ENCODE measurements at places on chromosomes 4 and X.
A peak's percentile ranks its signal among the peaks of the same experiment; 100 is the strongest.

GRCh38 chr4:15778289-15779241 lies at the start of gene CD38:
CD38 (plus strand) TSS chr4:15778328; CDS start chr4:15778415, 87 bp downstream.
- DNase-seq = no peak

DNA sequence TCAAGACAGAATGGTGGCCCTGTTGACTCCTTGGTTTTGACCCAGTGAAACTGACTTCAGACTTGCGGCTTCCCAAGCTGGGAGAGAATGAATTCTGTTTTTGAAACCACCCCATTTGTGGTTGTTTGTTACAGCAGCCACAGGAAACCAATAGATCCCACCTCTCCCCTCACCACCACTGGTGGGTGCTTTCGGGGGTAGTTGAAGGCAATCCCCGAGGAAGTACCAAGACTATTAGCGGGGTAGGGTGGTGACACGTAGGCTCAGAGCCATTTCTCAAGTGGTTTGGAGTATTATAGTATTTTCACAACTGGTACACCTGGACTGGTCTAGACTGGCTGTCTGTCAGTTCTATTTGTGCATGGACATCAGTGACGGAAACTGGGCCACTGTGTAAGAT lies 189.1 kb upstream of the RBPJ start:
- peak; percentile 5 for DNase-seq

GRCh38 chrX:125248931-125249330 lies 70.7 kb upstream of the TEX13C start:
- DNase-seq = no peak

GRCh38 chrX:11423362-11423818 lies 130.2 kb downstream of the AMELX start:
- no peak for DNase-seq

DNA sequence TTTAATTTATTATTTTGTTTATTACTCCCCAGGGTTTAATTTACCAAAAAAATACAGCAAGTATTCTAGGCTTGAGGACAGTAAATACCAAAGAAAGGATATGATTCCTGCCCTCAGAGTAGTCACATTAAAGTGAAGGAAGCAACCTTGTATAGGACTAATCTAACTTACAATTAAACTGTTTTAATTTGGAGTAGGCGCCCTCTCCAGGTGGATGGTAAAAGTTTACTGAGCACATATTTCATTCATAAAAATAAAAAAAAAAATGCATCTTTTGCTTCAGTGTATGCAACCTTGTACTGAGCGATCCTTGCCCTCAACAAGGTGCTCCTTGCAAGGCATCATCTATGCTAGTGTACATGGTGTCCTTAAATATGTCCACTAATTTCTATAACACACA lies 72.0 kb upstream of the MAGEB16 start:
- no peak for DNase-seq

GRCh38 chrX:115047181-115047580 lies 29.8 kb upstream of the IL13RA2 start:
- DNase-seq = no peak

GRCh38 chr4:25938366-25938765 lies 24.3 kb downstream of the SMIM20 start:
- no peak for DNase-seq

DNA sequence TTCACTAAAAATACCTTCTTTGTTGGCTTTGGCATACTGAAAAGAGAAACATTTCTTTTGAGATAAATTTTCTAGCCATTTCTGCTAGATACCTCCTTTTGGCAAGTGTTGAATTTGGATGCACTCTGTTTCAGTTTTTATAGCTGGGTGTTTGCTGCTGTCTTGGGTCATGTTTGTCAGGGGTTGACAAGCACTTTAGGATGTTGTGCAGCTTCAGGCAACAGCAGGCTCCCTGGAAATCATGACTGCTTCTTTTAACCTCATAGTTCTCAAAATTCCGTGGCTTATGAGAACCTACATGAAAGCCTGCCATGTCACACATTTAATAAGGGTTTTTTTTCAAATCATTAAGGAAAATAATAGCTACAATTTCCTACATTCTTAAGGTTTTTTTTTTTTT lies 36.7 kb downstream of the CCSER1 start:
- no peak for DNase-seq

- DNase-seq = no peak
These were observed 434.2 kb downstream of the PPARGC1A start for GRCh38 chr4:23455456-23456158.

GRCh38 chr4:101411926-101412325 lies 64.6 kb upstream of the PPP3CA start:
- no peak for DNase-seq

DNA sequence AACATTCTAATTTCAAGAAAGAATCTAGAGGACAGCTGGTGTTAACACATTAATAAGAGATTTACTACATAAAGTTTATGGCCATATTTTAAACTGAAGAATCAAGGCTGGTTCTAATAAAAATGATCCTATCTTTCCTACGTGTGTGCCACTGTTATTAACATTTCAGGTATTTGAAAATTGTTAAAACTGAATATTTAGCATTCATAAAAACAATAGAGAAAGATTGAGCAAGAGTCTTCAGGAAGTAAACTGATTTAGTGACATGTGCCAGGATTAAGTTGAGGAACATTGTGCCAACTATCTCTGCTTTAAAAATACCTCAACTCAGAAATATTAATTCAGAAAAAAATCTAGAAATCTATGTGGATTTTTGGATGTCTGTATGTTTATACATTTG lies 810.1 kb downstream of the FAT4 start:
- DNase-seq = no peak

- no peak for DNase-seq
These were observed 41.3 kb upstream of the BCLAF3 start for GRCh38 chrX:20032201-20032600.

DNA sequence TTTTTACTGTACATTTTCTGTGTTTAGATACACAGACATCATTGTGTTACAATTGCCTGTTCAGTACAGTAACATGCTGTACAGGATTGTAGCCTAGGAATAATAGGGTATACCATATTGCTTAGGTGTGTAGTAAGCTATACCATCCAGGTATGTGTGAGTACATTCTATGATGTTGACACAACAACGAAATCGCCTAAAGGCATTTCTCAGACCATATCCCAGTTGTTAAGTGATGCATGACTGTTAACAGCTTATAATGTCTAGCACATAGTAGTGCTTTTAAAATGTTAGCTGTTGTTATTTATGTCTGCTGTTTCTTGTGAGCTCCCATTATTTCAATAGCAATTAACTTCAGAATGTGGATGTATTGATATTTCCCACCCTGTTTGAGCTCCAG lies 4.5 kb downstream of the PRRG1 start:
- DNase-seq = no peak

DNA sequence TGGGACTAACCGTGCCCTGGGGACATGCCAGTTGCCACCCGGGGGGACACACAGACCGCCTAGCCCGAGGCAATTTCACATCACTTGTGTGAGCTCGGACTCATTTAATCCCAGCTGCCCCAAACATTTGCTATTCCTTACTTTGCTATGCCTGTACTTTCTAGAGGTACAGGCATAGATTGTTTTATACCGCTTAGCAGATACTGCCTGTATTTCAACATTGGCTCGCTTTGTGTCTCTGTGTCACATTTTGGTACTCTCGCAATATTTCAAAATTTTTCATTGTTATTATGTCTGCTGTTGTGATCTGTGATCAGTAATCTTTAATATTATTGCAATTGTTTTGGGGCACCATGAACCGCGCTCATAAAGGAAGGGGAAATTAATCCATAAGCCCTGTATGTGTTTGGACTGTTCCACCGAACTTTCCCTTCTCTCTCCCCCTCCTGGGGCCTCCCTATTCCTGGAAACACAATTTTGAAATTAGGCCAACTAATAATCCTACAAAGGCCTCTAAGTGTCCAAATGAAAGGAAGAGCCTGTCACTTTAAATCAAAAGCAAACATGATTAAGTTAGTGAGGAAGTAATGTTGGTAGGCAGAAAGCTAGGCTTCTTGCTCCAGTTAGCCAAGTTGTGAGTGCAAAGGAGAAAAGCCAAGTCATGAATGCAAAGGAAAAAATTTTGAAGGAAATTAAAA lies 568 bp upstream of the CASP6 start:
- no peak for DNase-seq

GRCh38 chrX:106615041-106615440 lies 3.3 kb downstream of the RADX start:
- no peak for DNase-seq

DNA sequence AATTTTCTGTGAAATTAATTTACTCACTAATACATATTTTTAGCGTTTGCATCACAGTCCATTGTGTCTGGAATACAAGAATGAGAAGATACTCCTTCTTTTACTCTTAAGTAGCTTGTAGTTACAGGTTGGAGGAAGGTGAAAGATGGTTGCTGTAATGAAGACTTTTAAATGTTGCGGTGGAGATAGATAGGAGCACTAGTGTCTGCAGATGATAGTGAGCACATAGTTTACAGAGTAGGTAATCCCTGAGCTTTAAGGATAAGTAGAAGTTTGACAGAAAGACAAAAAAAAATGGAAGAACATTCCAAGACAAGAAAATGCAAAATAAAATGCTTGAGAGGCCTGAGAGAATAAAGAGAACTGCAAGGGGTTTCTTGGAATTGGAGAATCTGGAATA lies 5.4 kb upstream of the SLC39A8 start:
- DNase-seq = no peak

DNA sequence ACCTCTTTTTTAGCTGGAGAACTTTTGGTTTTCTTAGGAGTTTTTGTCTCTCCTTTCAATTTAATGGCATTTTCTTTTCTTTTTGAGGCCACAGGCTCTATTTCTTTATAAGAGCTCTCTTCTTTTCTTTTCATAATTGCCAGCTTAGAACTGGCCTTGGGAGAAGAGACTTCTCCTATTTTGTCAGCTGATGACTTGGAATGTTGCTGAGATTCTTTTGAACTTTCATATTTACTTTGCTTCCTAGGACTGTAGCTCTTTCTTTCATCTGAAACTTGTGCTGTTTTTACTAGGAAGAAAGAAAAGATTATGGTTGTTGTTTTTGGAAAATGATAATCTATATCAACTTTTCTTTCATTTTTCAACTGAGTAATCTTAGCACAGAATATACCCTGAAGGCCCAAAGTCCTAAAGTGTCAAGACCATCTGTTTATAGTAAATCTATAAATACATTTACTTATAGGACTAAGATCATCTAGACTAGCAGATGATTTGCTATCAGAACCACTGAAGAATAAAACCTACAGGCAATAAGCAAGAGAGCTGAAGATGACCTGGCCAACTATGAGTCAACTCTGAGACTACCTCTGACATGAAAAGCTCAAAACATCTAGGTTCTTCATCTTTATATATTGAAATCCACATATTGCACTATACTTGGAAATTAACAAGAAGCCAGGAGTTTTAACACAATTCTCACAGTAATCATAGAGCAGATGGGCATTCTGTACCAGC lies 45.6 kb downstream of the RFC1 start:
- DNase-seq = no peak

- DNase-seq = no peak
These were observed 52.1 kb upstream of the MSANTD1 start for GRCh38 chr4:3196670-3197359.

DNA sequence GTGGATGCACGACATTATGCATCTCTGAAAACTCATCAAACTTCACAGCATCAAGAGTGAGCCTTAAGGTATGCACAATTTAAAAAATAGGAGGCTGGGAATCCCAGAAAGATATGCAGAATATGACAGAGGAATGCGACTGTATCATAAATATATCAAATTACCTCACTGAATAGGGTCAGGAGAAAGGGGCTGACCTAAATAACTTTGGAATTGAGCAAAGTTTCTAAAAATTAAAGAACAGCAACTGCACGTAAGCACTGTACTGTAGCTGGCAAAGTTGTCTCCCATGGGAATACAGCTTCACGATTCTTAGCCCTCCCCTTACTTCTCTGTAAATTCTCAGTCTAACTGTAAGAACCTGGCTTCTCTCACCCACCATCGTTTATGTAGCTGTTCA lies 397.4 kb upstream of the ZFP42 start:
- DNase-seq = no peak

- no peak for DNase-seq
These were observed 16.3 kb downstream of the AMBN start for GRCh38 chr4:70608324-70608723.

- no peak for DNase-seq
These were observed 161.2 kb downstream of the TENM3 start for GRCh38 chr4:182404376-182404775.

GRCh38 chr4:113368056-113368455 lies 318.6 kb downstream of the ANK2 start:
- DNase-seq = no peak

DNA sequence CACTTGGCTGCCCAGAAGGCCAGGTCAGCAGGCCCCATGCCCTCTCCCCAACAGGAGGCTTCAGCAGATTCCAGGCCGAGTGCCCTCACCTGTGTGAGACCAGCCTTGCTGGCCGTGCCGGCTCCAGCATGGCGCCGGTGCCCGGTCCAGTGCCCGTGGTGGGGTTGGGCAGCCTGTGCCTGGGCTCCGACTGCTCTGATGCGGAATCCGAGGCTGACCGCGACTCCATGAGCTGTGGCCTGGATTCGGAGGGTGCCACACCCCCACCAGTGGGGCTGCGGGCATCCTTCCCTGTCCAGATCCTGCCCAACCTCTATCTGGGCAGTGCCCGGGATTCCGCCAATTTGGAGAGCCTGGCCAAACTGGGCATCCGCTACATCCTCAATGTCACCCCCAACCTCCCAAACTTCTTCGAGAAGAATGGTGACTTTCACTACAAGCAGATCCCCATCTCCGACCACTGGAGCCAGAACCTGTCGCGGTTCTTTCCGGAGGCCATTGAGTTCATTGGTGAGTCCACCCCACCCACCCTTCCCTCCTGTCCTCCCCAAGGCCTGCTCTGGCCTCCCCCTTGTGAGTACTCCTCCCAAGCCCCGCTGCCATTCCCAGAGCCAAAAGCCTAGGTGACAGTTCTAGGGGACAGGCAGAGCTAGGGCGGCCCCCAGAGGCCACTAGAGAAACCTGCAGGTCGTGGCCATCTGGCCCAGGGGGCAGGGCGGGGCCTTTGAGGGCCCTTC lies 2.3 kb downstream of the DUSP9 start:
- DNase-seq = no peak

GRCh38 chr4:76570141-76570973 lies 135.3 kb downstream of the SHROOM3 start:
- DNase-seq = no peak

DNA sequence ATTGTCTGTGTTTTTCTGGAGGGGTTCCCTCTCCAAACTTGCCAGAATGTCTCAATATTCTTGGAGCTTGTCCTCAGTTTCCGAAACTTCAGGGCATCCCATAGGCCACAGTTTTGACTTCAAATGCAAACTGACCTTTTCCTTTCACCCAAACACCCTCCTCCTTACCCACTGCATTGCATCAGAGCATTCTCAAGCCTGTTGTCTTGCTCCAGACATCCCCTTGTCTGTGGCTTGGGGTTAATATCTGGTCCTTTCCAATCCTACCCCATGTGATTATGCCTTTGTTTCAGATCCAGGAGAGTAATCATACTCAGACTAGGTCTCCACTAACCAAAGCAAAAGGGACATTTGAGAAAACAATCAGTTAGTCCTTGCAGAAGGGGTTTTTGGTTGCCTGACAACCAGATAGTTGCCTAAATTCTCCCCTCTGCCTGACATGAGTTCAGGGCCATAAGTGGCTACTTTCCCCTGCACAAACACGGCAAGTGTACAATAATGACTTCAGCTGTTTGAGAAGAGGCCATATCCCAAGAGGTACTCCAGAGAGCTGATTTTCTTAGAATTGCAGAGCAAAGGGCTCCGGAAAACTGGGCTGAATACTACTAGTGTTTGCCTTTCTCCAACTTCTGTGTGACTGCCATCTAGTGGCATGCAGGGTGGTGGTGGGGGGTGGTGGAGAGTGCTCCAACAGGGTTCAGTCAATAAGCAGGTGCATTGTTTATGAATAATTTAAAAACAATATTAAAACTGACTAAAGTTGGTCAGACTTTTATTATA lies 130.2 kb downstream of the CHRDL1 start:
- DNase-seq = no peak
